ENCODE measurements at places on chromosomes 2 and 18.
A peak's percentile ranks its signal among the peaks of the same experiment; 100 is the strongest.

GRCh38 chr2:238915196-238915595 is 67.3 kb downstream of the TWIST2 start:
- DNase-seq = no peak

GRCh38 chr18:47719096-47719780 is 211.2 kb downstream of the SMAD2 start:
- DNase-seq = no peak

DNA sequence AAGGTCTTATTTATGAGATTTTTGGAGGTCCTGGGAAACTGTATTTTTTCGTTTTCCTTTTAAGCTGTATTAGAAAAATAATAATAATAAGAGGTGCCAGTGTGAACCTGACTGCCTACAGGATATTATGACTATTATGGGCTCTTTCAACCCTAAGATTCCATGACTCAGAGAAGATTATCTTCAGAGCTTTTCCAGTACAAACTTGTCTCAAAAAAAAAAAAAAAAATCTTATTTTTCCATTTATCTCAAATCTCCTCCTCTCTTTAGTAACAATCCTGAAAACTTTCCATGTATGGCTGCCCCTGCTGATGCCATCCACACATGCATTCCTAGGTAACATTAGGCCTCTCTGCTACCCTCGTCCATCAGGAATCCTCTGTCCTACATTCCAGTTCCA is 36.7 kb upstream of the RPE start:
- no peak for DNase-seq

DNA sequence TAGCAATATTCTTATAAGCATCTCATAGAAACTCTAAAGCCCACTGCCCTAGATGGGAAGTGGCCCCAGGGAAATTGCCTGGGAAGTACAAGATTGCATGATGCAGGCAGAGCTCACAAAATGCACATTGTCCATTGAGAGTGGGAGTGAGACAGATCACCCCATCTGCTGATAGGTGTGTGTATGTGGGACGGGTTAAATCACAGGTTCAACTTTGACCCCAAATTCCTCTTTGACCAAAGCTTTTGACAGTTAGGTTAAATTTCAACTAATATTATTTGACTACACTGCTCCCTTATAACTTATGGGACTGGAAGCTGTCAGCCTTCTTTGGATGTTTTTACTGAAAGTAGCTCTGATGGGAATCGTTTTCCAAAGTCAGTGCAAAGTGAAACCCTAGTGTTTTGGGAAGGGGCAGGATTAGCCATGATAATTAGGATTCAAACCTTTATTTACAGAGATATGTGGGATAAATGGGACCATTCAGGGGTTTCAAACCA is 11.4 kb upstream of the FABP1 start:
- peak; percentile 0 for DNase-seq

- DNase-seq = peak; percentile 31
These were observed 1889.7 kb upstream of the CELF4 start for GRCh38 chr18:39455285-39455684.

DNA sequence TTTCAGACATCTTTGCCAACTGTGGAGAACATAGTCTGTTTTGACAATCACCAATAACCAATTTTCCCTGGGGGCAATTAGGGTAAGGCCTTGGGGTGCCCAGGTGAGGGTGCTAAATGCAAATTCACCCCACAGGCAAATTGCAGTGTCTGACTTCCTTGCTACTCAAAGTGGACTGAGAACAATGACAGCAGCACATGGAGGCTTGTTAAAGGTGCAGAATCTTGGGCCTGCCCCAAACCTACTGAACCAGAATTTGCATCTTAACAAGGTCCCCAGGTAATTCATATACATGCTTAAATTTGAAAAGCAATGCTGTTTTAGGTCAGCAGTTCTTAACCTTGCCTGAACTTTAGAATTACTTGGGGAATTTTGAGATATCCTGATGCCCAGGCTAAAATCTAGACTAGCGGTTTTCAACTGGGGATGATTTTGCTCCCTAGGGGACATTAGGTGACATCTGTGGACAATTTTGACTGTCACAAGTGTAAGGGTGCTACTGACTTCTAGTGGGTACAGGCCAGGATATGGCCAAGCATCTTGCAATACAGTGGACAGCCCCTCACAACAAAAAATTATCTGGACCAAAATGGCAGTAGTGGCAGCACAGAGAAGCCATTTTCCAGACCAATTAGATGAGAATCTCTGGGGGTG is 80.2 kb upstream of the GCFC2 start:
- DNase-seq = no peak
